ENCODE measurements at places on chromosomes 1 and 21.

GRCh38 chr1:210937846-210938245, 196.1 kb downstream of the KCNH1 start:
- DNase-seq: no peak

DNA sequence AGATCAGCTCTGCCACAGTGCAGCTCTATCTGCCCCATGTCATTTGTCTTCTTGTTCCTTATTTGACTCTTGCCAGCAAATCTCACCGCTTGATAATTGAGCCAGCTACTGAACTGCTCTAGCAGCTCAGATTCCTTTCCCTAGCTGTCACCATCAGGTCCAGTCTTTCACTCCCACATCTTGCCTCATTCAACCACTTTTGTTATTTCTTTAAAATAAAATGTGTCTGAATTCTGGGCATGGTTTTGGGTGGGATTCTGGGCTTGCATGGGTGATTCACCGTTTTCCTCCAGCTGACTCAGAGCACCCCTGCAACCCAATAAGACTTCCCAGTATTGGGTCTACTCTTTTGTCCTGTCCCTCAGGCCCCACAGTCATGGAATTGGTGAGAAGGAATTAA, 215.7 kb downstream of the DSCAM start:
- DNase-seq: no peak

DNA sequence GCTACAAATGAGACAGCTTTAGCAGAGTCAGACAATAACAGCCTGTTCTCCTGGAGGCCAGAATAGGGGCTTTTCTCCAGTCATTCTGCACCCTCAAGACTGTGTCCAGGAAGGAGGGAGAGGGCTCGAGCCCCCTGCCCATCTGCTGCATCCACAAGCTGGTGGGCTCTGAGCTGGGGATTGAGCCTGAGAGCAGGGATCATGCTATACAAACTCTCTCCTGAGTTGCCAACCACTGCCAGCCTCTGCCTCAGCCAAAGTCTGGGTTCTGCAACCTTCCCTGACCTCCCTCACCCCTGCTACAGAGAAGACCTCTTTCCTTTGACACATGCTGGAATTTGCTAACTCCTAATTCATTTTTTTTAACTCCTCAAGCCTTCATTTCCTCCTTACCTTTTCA, 14.8 kb upstream of the PPM1J start:
- DNase-seq: no peak

DNA sequence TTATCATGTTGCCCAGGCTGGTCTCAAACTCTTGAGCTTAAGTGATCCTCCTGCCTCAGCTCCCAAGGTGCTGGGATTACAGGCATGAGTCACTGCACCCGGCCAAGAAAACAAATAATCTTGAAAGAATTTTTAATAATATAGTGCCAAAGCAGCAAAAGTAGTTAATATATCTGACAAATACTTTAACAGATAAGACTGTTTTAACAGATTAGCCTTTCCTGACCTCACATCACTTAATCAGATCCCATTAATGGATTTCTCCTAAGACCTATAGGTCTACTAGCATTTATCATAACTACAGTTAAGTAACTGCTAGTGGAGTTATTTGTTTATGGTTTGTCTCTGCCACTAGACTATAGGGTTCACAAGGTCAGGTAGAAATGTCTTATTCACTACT, 61.1 kb upstream of the HP1BP3 start:
- DNase-seq: no peak

DNA sequence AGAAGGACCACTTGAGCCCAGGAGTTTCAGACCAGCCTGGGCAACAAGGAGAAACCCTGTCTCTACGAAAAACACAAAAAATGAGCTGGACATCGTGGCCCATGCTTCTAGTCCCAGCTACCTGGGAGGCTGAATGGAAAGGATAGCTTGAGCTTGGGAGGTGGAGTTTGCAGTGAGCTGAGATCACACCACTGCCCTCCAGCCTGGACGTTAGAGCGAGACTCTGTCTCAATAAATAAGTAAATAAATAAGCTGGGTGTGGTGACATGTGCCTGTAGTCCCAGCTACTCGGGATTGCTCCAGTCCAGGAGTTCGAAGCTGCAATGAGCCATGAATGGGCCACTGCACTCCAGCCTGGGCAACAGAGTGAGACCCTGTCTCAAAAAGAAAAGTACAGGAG, 3.6 kb downstream of the AKR1A1 start:
- DNase-seq: no peak

- no peak for DNase-seq
Measured at GRCh38 chr1:151888972-151889570, 20.2 kb downstream of the THEM4 start.

DNA sequence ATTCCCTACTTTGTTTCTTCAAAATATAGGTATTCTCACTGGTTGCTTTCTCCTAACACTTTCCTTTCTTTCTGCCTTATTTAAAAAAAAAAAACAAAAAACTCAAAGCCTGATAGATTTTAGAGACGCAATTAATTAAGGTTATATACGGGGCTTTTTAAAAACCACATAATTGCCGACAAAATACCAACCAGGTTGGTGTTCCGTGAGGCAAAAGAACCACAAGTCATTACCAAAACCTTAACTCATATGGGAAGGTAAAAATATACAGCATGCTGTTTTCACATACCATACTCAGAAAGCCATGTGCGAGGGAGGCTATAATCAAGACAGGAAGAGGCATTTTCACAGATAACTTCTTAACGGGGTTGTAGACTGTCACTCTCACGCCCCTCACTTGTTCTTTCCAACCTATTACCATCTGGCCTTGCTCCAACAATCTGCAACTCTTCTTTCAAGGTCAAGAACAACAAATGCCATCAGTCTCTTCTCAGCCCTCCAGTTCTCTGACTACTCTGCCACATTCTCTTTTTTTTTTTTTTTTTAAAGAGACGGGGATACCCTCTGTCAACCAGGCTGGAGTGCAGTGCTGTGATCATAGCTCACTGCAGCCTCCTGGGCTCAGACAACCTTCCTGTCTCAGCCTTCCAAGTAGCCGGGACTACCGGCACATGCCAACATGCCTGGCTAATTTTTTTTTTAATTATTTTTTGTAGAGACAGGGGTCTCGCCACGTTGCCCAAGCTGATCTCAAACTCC, 102.6 kb downstream of the APP start:
- no peak for DNase-seq

- DNase-seq: no peak
Measured at GRCh38 chr1:48683839-48684238, 92.9 kb downstream of the BEND5 start.

GRCh38 chr1:219296430-219297355, 123.0 kb downstream of the LYPLAL1 start:
- no peak for DNase-seq

- no peak for DNase-seq
Measured at GRCh38 chr1:116019653-116020253, 43.4 kb downstream of the SLC22A15 start.

- DNase-seq: no peak
Measured at GRCh38 chr1:198780376-198780775, 141.5 kb downstream of the PTPRC start.

GRCh38 chr1:205158048-205158616, 36.4 kb upstream of the RBBP5 start:
- no peak for DNase-seq

GRCh38 chr1:231855926-231856325, 229.3 kb downstream of the DISC1 start:
- no peak for DNase-seq

- DNase-seq: no peak
Measured at GRCh38 chr1:211639475-211640300, 35.7 kb downstream of the NEK2 start.

GRCh38 chr1:19893687-19894086, 11.5 kb downstream of the OTUD3 start:
- DNase-seq: no peak

DNA sequence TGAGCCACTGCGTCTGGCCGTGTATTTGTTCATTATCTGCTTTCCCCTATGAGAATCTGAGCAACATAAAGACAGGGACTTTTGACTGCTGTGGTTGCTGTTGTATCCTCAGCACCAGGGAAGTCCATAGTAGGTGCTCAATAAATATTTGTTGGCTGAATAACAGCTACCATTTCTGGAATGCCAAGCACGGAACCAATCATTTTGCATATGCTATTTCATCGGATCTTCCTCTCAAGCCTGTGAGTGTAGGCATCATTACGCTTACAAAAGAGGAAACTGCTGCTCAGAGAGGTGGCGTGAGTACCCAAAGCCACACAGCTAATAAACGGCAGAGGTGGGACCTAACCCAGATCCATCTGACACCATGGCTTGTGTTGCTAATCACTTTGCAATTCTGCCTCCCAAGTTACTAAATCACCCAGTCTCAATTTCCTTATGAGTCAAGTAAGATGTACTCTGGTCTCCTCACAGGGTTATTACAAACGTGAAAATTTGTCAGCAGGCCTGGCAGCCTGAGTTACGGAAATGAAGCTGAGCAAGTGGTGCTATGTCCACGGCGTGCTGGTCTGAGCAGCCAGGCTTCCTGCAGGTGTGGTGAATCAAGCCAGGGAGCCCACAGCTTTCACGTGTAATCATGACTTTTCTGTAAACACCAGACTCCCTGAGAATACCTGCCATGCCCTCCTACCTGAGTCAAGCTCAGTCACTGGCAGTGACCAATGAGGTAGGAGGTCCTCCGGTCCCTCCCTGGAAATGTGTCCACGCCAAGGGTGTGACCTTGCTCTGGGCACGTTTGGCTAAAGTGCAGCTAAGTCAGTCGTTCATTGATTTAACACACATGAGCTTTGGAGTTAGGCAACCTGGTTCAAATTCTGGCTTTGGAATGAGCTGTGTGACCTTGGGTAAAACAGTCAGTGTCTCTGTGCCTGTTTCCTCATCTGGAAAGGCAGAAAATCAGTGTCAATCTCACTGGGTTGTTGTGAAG, 4.8 kb upstream of the RHCE start:
- no peak for DNase-seq

- no peak for DNase-seq
Measured at GRCh38 chr1:27589841-27590426, 14.0 kb downstream of the AHDC1 start.

GRCh38 chr1:93905734-93906133, 3.5 kb downstream of the GCLM start:
- no peak for DNase-seq

DNA sequence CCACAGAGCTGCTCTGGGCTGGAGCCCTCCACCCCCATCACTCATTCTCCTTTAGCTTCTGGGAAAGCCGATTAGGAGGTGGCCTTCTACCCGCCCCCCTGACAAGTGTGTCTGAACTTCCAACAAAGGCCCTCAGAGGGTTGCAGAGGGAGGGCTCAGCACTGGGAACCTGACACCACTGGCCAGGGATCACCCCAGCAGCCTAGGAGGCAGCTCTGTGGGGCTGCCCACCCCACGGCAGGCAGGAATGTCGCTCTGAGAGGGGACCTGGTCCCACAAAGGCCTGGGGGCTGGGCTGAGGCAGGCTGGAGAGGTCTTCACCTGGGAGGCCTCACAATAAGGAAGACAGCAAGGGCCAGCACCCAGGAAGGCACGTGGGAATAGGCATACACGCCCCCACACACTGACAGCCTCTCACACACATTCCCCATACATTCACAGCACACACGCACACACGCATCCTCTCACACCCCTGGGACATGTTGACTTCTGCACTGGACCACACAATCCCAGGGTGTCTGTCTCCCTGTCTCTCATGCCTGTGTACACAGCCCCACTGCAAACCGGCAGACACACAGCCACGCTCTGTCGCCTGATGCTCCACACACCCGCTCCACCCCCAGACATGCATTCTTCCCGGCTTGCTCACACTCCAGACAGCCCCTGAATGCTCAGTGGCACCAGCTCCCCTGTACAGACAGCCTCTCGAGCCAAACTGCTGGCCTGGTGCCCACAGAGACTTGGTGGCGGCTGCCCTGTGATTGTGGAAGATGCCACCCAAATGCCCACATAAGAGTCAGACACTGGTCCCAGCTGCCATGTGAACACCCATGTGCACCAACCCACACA, 30.7 kb downstream of the DMBX1 start:
- no peak for DNase-seq

- no peak for DNase-seq
Measured at GRCh38 chr1:41380979-41381691, 19.9 kb downstream of the FOXO6 start.

- no peak for DNase-seq
Measured at GRCh38 chr1:59766227-59766855, 48.4 kb upstream of the HOOK1 start.

GRCh38 chr1:45995298-45995697, 137.1 kb downstream of the PIK3R3 start:
- no peak for DNase-seq

- DNase-seq: no peak
Measured at GRCh38 chr1:183039330-183039729, 16.1 kb downstream of the LAMC1 start.

DNA sequence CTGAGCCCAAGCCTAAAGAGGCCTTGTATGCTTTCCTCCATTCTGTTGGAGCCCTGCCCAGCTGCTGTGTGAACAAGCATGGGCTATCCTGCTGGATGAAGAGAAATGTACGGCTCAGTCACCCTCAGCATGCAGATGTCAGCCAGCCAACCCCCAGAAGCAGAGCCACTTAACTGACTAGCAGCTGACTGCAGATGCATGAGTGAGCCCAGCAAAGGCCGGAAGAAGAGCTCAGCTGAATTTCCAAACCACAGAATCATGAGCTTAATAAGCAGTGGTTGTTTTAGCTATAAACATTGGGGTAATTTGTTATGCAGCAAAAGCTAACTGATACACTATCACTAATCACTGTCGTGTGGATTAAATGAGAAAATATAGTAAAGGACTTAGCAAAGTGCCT, 39.0 kb downstream of the FOXO6 start:
- no peak for DNase-seq

DNA sequence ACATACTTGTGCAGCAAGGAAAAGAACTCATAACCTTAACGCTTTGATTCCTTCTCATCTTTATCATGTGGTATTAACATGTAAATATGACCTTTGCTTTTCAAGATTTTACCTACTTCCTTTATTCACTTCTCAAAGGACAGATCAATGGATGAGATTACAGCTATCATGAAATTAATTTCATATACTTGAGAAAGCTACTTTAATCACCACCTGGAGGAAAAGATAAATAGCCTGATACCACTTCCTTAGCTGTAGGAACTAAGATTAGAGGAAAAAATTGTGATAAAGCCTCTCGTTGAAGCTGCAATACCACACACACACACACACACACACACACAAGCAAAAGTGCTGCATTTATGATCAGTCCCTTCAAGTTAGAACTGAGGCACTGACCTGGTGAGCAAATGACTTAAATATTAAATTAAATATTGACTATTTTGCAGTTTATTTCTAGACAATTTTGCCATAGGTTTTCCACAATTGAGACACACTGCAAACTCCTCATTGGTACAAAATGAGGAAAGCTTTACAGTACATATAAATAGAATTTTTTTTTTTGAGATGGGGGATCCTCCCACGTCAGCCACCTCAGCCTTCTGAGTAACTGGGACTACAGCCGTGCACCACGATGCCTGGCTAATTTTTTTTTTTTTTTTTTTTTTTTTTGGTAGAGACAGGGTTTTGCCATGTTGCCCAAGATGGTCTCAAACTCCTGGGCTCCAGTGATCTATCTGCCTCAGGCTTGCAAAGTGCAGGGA, 27.2 kb upstream of the DMRTB1 start:
- DNase-seq: no peak

Data from activated effector memory CD4-positive, alpha-beta T cell treated with Interleukin-2 at 50 U/mL for 16 hours (primary cell).